Activated CD8-positive, alpha-beta memory T cell treated with anti-CD3 and anti-CD28 coated beads, Interleukin-2, amount 50 U/mL, for 48 hours (primary cell): ENCODE measurements at places on chromosomes 5 and 9.

DNA sequence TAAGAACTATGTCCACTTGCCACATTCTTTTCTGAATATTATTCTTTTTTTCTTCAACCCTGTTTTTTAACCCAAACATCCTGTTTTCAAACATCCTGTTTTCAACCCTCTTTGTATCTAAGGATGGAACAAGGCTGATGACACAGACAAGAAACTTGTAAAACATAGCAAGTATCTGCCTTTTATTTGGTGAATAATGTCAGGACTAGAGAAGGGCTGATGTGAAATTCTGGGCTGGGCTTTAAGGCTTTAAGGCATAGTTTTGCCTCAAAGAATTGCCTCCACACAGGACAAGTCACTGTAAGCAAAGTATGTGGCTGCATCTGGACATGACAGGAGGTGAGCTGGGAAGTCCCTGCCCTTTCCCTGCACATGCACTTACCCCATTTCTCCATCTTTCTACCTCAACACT, 42.5 kb upstream of the RIC1 start:
- no peak for DNase-seq

DNA sequence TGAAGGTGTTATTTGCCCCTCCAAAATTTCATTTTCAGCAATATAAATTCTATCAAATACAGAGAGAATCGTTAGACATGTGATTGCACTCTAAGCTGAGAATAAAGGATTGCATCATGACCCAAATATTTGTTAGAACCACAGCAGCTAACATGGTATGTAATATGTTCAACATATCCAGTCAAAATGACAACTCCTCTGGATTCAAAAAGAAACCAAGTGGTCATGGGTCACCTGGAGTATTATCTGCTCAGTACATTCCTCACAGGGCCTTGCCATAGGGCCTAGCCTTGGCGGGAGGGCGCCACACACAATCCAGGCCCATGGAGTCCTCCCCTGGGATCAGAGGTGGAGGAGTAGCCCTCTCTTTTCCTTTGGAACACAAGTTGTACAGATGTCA, 179.2 kb downstream of the HSD17B3 start:
- no peak for DNase-seq

GRCh38 chr5:87242242-87242641, 25.4 kb upstream of the RASA1 start:
- DNase-seq, result no peak

- DNase-seq, result no peak
Measured at GRCh38 chr9:76603448-76603895, 144.5 kb downstream of the GCNT1 start.

DNA sequence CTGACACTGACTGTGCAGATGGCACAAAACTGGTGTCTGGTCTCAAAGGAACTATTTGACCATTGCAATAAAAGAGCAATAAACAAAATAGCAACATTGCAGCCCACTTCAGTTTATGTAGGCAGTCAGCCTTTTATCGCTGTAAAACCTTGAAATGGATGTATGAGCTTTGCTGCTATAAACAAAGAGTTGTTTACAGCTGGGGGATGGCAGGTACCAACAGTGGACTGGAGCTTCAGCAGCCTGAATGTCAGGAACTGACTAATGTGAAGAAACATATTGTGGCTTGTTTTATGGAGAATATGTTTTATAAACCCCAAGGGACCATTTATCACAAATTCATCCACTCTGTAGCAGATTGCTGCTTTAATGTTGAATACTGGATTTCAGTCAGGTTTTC, 78.0 kb downstream of the PTPRD start:
- DNase-seq, result no peak

- no peak for DNase-seq
Measured at GRCh38 chr9:127183814-127184582, 61.6 kb upstream of the ANGPTL2 start.

DNA sequence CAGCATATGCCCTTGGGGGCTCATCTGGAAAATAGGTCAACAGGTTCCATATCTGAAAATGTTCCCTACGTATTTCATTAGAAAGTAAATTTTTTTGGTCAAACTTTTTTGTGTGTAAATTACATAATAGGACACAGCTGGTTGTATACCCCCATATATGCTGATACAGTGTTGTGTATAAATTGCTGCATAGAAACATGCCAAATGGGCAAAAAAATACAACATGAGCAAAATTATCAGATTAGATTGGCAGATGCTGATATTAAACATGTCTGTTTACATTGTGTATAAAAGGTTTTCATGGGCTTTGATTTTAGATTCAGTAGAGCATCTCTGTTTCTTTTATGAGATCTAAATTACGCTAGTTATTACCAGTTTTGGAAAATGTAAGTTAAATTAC, 2223.0 kb downstream of the MAT2B start:
- no peak for DNase-seq

DNA sequence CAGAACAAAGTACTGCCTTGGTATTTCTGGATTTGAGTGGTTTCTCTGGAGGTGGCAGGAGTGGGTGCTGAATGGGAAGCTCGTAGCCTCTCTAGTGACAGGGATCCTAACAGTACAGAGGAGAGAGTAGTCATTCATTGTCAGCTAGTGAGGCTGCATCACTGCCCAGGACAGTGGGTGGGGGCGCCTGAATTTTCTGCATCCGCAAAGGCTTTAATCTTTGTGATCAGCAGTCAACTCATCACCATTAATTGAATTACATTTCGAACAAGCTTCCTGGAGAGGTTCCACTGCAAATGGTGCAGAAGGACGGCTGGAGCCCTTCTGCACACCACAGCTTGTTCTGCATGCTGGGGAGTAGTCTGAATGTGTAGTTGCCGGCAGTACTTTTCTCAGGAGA, 77.5 kb downstream of the HSPA4 start:
- DNase-seq, result peak; percentile 28

DNA sequence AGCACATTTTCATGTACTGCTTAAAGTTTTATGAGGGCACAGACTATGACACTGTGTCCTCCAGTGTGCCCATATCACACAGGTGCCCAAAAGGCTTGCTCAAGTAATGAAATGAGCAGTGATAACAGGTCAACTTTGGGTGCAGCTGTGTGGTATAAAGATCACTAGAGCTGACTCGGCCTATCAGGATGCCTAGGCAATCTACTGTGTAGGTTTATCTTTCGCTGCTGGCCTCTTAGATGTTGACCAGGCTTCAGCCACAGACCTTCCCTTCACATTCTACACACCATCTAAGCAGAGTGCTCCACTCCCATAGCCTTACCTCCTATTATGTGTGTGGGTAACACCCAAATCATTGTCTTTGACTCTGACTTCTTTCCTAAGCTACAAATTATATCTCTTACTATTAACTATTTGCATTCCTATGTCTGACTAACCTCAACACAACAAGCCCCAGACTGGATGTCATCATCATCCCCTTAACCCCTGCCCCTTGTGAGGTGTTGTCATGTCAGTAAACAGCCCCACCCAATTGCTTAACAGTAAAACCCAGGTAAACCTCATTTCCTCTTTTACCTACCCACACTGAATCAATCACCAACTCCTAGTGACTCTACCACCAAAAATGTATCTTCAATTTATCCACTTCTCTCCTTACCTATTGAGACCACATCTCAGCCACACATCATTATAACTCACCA, 2.5 kb downstream of the SREK1IP1 start:
- no peak for DNase-seq

DNA sequence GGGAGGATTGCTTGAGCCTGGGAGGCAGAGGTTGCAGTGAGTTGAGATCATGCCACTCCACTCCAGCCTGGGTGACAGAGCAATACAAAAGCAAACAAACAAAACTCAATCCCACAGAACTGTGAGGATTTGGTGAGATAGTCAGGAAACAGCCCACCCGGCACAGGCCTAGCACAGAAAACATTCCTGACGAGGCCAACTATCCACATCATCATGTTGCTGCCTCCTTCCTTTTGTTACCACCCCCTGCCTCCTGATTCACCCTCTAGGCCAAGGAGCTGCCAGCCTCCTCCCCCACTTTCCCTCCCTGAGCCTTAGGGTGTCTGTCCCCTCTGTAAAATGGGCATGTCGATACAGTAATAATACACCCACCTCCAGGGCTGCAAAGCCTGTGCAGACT, 39.0 kb downstream of the STK10 start:
- DNase-seq, result no peak

DNA sequence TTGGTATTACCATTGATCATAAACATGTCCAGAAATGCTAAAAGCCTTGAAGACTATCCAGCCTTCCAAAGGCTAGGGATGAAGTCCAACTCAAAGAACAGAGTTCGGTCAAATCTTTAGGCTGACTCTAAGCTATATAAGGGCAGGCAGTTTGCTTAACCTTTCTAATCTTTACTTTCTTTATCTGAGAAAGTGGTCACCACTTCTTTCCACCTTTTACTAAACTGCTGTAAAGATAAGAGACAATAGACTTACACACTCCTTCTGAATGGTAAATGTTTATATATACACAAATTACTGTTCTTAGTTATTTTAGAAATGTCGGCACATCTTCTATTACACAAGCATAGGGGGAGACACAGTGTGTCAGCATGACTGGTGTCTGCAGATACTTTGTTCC, 100.4 kb downstream of the NREP start:
- DNase-seq, result no peak

GRCh38 chr5:132364319-132364718, 5.2 kb upstream of the SLC22A5 start:
- DNase-seq, result no peak

- no peak for DNase-seq
Measured at GRCh38 chr5:57316798-57317327, 143.0 kb downstream of the GPBP1 start.

DNA sequence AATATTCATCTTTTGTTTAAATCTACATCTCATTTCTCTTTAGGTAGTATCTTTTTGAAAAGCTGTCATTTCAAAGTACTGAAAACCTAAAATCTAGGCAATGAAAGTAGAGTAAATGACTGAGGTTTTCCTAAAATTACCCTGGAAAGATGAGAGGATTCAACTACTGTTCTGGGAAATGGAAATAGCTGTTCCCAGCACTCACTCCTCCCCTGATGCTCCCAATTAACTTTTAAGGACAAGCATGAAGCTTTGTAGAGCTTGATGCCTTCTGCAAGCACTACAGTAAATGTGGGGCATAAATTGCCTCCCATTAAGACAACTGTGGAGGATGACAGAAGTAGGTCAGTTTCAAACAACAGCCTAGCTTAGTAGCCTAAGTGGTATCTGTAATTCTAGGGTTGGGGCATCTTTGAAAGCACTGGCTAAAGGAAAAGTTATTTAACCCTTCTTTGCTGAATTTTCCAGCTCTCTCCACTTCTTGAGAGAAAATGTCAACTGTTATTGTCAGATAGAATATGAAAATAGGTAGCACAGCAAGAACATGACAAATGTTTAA, 100.2 kb upstream of the GNA14 start:
- DNase-seq, result no peak

DNA sequence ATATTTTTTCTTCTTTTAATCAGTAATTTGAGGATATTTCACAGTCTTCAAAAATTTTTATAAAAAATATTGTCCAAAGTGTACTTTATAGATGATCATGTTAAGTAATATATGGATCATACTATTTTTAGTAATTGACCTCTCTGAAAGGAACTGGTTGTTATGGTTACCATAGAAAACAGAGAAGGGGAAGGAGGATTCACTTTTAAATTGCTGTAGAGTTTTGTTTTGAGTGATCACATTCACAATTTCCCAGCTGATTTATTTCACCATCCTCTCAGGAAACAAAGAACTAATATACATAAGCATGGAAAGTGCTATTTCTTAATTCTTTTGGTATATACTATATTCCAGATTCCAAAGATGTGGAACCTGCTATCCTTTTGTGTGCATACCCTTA, 56.5 kb upstream of the NREP start:
- DNase-seq, result no peak

GRCh38 chr5:96772111-96772510, 35.6 kb downstream of the ERAP1 start:
- no peak for DNase-seq

DNA sequence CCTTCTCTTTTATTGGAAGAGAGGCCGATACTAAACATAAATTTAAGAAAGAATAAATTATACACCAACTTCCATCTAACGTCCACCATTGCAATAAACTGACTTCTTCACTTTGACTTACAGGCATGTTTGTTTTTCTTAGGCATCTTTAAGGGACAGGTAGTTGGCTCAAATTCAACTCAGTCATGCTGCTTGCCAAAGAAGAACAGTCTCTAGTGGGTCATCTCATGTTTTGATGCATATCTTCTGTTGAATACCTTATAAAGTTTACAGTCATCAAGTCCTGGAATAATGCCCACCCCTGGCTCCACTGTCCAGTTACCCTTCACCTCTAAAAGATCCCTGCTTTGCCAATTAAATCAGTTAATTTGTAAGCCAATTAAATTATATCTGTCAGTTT, 328.2 kb upstream of the GRAMD2B start:
- DNase-seq, result no peak

GRCh38 chr9:108469654-108470053, 386.1 kb downstream of the ACTL7B start:
- DNase-seq, result no peak

GRCh38 chr5:17239953-17240352, 22.5 kb downstream of the BASP1 start:
- no peak for DNase-seq

DNA sequence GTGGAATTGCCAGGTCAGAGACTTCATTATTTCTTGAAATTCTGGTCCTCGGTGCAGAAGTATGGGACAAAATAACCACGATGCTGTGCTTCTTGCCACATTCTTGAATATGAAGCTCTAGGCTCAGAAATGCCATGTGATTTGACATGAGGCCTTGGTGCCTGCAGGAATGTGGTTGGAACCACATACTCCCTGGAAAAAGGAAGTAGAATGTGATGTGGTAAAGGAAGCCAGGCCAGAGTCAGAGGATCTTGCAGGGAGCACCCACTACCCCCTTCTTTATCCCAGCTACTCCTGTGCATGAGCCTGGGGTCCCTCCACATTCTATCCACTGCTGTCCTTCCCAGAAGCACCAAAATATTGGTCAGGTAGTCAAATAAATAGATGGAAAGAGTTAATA, 80.9 kb downstream of the FOXD1 start:
- no peak for DNase-seq

GRCh38 chr9:26551971-26552370, 340.6 kb downstream of the CAAP1 start:
- DNase-seq, result no peak

DNA sequence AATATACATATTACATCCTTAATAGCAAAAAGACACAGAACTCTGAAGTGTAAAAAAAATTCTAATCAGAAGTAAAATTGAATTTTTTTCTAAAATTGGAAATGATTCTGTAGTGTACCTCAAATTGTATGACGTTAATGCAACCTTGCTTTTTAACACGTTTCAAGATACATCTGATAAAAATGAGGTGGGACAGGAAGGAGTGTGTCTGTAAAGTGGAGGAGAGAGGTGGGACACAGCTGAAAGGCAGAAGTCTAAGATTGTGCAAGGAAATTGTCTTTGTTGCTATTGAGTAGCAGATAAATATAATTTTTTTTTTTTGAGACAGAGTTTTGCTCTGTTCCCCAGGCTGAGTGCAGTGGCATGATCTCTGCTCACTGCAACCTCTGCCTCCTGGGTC, 15.7 kb upstream of the SNX30 start:
- DNase-seq, result no peak

GRCh38 chr5:125338440-125339174, 592.2 kb upstream of the ZNF608 start:
- no peak for DNase-seq
